ENCODE measurements at places on chromosomes 13 and 19. TPM values are rescaled to one million over a fixed set of nuclear protein-coding genes. Genes with fewer than 3 reads are reported as not detected.

Gene ANGPTL4
- total RNA-seq, result 115 TPM

Gene ZNF793
- 9.8 TPM for total RNA-seq

Gene TRPC4
- total RNA-seq, result 11.1 TPM

Gene ZNF441
- not detected for total RNA-seq

Gene CALR3
- not detected for total RNA-seq

DNA sequence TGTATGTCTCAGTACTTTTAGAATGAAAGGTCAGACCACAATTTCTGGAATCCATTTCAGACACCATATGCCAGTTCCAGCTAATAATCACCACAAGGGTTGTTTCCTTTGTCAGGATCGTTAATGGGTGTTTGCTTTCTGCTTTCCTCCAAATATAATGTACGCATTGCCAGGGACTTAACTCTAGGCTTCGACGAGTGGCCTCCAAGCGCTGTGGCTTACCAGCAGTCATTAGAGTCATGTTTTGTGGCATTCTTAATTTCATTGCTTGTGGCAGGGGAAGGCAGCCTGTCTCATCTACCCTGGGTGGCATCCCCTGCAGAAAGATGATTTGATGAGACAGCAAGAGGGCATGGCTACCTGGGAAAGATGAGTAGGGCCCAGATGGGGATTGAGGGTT lies 22.5 kb downstream of the SAFB start:
- H3K27ac ChIP-seq, result no peak overlapping the region
- H3K4me3 ChIP-seq, result no peak overlapping the region
- no peaks in the 10 kb centered on the region for H3K27me3 ChIP-seq
- H3K4me1 ChIP-seq, result peaks cover 6% of the 10 kb centered on the region
- DNase-seq, result no peak
- peaks cover 52% of the 10 kb centered on the region for H3K36me3 ChIP-seq

DNA sequence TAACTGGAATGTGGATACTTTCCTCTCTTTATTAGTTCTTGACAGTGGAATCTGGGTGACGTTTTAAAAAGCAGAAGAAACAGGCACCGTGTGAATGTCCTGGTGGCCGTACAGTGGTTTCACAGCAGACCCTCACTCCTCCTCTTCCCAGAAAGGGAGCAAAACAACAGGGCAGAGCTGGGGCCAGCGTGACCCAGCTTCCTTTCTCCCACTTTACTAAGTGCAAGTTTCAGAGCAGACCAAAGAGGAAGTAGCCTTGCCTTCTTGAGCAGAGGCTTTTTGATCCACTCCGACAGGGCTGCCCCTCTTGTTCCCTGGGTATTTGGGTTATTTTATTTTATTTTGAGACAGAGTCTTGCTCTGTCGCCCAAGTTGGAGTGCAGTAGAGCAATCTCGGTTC lies 19.6 kb upstream of the C19orf33 start:
- DNase-seq, result no peak
- no peak overlapping the region for H3K4me3 ChIP-seq
- H3K27me3 ChIP-seq, result no peaks in the 10 kb centered on the region
- peaks cover 15% of the 10 kb centered on the region for H3K4me1 ChIP-seq
- H3K36me3 ChIP-seq, result no peaks in the 10 kb centered on the region
- no peak overlapping the region for H3K27ac ChIP-seq

DNA sequence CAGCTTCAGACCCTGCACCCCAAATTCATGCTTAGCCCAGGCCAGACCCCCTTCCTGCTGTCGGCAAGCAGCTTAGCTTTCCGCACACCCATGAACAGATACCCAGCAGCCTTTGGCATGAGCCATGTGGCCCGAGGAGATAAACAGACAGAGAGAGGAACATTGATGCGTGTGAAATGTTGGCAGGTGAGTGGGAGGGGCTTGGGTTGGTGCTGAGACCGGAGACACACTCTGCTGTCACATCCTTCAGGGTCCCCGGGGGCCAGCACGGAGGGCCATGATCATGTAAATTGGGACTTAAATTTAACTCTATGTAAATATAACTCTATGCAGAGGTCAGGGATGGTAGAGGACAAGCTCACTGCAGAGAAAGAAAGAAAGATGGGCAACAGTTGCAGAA lies 1.5 kb downstream of the CD22 start:
- no peak overlapping the region for H3K4me3 ChIP-seq
- H3K4me1 ChIP-seq, result no peaks in the 10 kb centered on the region
- DNase-seq, result no peak
- no peaks in the 10 kb centered on the region for H3K27me3 ChIP-seq

- no peak overlapping the region for H3K4me3 ChIP-seq
- no peaks in the 10 kb centered on the region for H3K27me3 ChIP-seq
- H3K27ac ChIP-seq, result no peak overlapping the region
- H3K36me3 ChIP-seq, result no peaks in the 10 kb centered on the region
Measured at GRCh38 chr13:73142071-73142470, 83.3 kb downstream of the KLF5 start.

GRCh38 chr19:7982103-7982502 lies 23.3 kb downstream of the ELAVL1 start:
- no peak for DNase-seq
- H3K4me1 ChIP-seq, result peaks cover 7% of the 10 kb centered on the region
- no peaks in the 10 kb centered on the region for H3K27me3 ChIP-seq
- H3K36me3 ChIP-seq, result peaks cover 5% of the 10 kb centered on the region
- no peak overlapping the region for H3K27ac ChIP-seq
- no peak overlapping the region for H3K4me3 ChIP-seq

DNA sequence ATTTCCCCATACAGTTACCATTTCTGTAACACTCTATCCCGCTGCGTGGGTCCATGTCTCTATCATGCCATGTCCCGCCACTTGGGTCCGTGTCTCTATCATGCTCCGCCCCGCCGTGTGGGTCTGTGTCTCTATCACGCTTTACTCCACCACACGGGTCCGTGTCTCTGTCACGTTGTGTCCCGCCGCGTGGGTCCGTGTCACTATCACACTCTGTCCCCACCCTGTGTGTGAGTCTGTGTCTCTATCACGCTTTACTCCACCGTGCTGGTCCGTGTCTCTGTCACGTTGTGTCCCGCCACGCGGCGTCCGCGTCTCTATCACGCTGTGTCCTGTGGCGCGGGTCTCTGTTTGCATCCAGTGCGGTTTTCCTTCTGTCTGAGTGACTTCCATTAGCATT lies 11.6 kb downstream of the ADPRHL1 start:
- no peaks in the 10 kb centered on the region for H3K4me1 ChIP-seq
- no peak overlapping the region for H3K4me3 ChIP-seq
- no peaks in the 10 kb centered on the region for H3K27me3 ChIP-seq
- H3K27ac ChIP-seq, result no peak overlapping the region
- H3K36me3 ChIP-seq, result no peaks in the 10 kb centered on the region
- DNase-seq, result no peak

GRCh38 chr19:36460046-36460445 lies 29.3 kb downstream of the ZNF566 start:
- H3K36me3 ChIP-seq, result peaks cover 3% of the 10 kb centered on the region
- no peaks in the 10 kb centered on the region for H3K27me3 ChIP-seq
- H3K4me1 ChIP-seq, result peaks cover 3% of the 10 kb centered on the region
- peak; percentile 62 for DNase-seq
- H3K27ac ChIP-seq, result no peak overlapping the region

DNA sequence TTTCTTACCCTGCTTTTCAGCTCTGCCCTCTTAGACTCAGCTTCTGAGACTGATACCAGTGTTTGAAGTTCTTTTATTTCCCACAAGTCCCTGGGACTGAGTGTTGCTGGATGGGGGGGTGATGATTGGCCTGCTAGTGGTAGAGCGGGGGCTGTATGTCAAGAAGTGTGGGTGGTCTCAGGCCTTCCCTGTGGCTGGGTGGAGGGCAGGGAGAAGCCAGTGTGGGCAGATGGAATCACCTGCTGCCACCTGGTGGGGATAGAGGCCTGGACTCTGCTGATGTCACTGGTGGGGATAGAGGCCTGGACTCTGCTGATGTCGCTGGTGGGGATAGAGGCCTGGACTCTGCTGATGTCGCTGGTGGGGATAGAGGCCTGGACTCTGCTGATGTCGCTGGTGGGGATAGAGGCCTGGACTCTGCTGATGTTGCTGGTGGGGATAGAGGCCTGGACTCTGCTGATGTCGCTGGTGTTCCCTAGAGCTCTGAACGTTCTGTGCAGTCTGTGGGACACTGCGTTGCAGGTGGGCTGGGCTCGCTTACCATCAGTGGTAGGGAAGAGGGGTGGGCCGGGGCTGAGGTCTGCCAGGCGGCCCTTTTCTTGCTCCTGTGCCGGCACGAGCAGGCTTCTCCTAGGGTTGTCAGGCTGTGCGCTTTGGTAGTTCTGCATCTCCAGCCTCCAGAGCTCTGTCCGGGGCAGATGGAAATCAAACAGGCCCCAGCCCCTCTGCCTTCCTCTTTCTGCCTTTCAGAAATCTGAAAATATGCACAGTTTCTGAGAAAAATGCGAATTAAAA lies 101.3 kb downstream of the ARHGEF7 start:
- H3K4me1 ChIP-seq, result peaks cover 27% of the 10 kb centered on the region
- H3K36me3 ChIP-seq, result peaks cover 3% of the 10 kb centered on the region
- H3K4me3 ChIP-seq, result no peak overlapping the region

DNA sequence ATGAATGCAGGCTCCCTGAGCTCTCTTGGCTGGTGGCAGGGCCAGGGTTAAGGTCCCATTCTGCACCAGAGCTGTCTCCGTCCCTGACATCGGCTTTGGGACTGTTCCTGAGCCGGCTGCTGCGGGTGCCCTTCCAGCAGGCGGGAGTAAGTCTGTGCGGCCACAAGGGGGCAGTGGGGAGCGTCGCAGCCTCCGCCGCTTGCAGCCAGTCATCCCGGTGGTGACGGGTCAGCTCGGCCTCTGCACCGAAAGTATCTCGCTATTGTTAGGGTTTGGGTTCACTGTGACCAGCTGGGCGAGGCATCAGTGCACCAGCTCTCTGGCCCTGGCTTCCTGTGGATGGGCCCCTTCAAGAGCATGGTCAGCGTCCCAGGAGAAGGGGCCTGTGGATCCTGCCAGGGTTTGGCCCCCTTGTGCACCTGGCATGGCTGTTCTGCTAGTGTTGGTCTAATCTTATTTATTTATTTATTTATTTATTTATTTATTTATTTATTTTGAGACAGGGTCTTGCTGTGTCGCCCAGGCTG lies 15.1 kb downstream of the NDUFB7 start:
- H3K4me1 ChIP-seq, result peaks cover 17% of the 10 kb centered on the region
- peak overlapping the region; percentile 46 for H3K4me3 ChIP-seq
- DNase-seq, result peak; percentile 47
- H3K27ac ChIP-seq, result peak overlapping the region; percentile 1

DNA sequence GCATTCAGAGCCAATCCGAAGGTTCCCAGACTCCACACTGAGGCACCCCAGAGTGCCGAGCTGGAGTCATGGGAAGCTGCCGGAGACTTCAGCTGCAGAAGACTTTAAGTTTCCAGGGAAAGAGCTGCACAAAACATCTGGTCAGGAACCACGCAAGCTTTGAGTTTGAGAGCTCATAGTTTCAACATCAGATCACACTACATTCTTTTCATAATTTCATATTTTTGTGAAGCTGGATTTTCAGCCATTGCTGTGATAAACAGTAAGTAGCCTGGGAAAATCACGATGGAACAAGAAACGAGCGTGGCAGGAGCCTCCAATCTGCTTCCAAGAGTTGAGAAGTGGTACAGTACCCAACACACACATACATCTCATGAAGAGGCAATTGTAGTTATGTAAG lies 25.5 kb upstream of the ATP12A start:
- no peaks in the 10 kb centered on the region for H3K4me1 ChIP-seq
- no peak overlapping the region for H3K4me3 ChIP-seq
- H3K36me3 ChIP-seq, result no peaks in the 10 kb centered on the region
- DNase-seq, result peak; percentile 18
- no peaks in the 10 kb centered on the region for H3K27me3 ChIP-seq
- no peak overlapping the region for H3K27ac ChIP-seq

DNA sequence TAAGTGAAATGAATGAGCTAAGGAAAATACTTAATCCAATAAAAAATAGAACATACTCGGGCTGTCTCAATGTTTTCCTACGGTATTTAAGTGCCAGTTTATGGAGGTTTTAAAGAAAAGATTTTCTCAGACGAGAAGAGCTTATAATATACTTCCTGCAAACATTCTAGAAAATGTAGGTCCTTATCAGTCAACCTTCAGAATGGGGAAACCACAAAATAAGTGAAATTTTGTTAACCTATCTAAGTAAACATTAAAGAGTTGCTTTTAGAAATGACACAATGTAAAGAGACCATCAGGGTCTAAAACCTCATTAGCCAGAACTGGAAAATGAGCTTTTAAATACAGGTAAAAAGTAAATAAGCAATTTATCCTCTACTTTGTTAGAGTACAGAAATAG lies 12.1 kb downstream of the MIR17HG start:
- H3K27me3 ChIP-seq, result no peaks in the 10 kb centered on the region
- H3K36me3 ChIP-seq, result peaks cover 29% of the 10 kb centered on the region
- no peak overlapping the region for H3K27ac ChIP-seq

- H3K4me3 ChIP-seq, result no peak overlapping the region
- H3K4me1 ChIP-seq, result no peaks in the 10 kb centered on the region
- no peak overlapping the region for H3K27ac ChIP-seq
- H3K36me3 ChIP-seq, result no peaks in the 10 kb centered on the region
Measured at GRCh38 chr13:48955536-48955935, 20.2 kb upstream of the FNDC3A start.

DNA sequence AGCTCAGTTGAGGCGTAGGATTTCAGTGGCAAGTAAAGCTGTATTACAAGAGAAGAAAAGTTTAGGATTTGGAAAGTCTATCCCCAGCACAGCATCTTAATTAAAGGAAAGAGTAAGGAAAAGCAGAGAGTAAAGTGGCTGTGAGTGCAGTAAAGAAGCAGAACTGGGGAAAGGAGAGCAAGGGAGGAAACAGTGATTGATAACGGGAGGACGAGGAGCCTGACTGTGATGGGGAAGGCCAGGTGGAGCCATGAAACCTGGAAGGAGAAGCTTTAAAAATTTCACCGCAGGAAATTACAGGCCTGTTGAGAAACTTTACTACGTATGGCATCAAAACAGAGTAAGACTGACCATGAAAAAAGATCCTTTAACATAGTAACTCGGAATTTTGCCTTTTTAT lies 175.6 kb downstream of the SHISA2 start:
- DNase-seq, result no peak
- H3K27ac ChIP-seq, result no peak overlapping the region
- peaks cover 5% of the 10 kb centered on the region for H3K4me1 ChIP-seq
- no peaks in the 10 kb centered on the region for H3K36me3 ChIP-seq

- H3K36me3 ChIP-seq, result peaks cover 3% of the 10 kb centered on the region
- H3K4me1 ChIP-seq, result no peaks in the 10 kb centered on the region
- H3K27me3 ChIP-seq, result no peaks in the 10 kb centered on the region
- no peak overlapping the region for H3K4me3 ChIP-seq
- H3K27ac ChIP-seq, result no peak overlapping the region
- DNase-seq, result no peak
Measured at GRCh38 chr19:56309511-56310185, 5.0 kb downstream of the ZSCAN5A start.

DNA sequence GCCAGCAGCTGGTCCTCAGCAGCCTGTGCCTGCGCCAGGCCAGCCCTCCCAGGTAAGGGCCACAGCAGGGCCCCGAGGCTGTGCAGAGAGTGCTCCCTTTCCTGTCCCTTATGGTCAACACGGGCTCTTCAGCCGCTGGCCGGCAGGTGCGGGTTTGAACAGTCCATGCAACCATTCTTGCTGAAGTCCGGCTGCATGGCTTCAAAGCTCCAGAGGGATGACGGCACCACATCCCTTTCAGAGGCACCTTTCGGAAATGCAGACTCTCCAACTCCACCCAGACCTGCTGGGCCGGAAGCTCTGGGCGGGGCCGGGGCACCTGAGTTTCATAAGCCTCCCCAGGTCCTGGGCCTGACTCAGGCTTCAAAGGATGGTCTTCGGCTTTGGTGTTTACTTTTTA lies 81.3 kb downstream of the SPACA7 start:
- no peak overlapping the region for H3K4me3 ChIP-seq
- no peak for DNase-seq
- no peaks in the 10 kb centered on the region for H3K27me3 ChIP-seq
- H3K4me1 ChIP-seq, result no peaks in the 10 kb centered on the region
- no peaks in the 10 kb centered on the region for H3K36me3 ChIP-seq

Measured in astrocyte (in vitro differentiated cells and primary cell).